Spinal cord (tissue), 10 donors: ENCODE measurements at places on chromosomes 3 and 15. TPM values are rescaled to one million over a fixed set of nuclear protein-coding genes. Genes with fewer than 3 reads are reported as not detected.

TMC3 gene
- total RNA-seq, result 0.69 TPM

KCNAB1 gene
- 10.1 TPM for total RNA-seq

MCF2L2 gene
- total RNA-seq, result 9.6 TPM

SH3GL3 gene
- 105 TPM for total RNA-seq

LARP6 gene
- 32.6 TPM for total RNA-seq

GP9 gene
- 0.72 TPM for total RNA-seq

ARHGEF3 gene
- total RNA-seq, result 25.9 TPM

GRCh38 chr3:159080256-159080655 is 278.4 kb downstream of the MFSD1 start:
- no peak for DNase-seq

DNA sequence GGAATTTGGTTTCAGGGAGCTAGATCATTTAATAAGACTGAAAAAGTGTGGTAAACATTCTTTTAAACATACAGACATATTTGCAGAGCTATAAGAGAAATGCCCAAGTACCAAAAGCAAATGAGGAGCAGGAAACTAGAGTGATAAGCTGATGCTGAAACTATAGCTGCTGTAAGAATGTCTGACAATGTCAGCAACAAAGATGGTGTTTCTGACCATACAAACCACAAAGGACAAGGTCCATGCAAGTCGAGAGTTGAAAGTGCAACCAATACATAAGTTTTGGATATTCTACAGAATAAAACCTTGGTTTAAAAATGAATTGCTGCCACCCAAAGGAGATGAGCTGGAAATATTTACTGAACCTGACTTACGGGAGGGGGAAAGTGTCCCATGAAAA is 610.2 kb downstream of the TBL1XR1 start:
- no peak for DNase-seq

DNA sequence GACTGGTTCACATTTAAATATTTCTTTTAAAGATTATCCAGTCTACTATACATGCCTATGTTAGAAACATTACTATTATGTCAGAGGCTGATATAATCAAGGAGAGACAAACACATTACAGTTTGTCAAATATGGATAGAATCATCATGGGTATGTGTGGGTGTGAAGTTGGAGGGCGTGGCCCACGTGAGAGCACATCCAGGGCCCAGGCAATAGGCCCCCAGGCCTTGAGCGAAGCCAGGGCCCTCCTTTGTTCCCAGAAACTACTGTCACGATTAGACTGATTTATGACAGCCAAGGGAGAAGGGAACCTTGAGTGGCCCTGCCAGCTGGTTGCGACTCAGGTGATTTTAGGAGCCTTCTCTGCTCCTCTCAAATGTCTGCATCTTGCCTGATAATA is 26.9 kb upstream of the LDHAL6B start:
- no peak for DNase-seq

GRCh38 chr3:17301271-17301670 is 416.5 kb downstream of the PLCL2 start:
- DNase-seq, result no peak

DNA sequence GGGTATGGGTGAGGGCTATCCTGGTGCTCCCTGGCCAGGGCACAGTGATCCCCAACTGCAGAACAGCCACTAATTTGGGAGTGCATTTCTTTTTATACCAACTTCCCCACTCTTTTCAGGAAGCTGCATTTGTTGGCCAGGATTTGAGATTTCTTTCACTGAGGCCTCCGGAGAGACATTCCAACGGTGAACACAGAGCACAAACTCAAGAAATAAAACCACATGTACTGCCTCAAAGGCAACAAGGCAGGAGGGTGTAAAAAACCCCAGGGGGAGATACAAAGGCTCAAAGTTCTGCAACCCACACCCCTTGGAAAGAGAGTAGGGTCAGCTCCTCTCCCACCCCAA is 65.3 kb downstream of the CPN2 start:
- no peak for DNase-seq

DNA sequence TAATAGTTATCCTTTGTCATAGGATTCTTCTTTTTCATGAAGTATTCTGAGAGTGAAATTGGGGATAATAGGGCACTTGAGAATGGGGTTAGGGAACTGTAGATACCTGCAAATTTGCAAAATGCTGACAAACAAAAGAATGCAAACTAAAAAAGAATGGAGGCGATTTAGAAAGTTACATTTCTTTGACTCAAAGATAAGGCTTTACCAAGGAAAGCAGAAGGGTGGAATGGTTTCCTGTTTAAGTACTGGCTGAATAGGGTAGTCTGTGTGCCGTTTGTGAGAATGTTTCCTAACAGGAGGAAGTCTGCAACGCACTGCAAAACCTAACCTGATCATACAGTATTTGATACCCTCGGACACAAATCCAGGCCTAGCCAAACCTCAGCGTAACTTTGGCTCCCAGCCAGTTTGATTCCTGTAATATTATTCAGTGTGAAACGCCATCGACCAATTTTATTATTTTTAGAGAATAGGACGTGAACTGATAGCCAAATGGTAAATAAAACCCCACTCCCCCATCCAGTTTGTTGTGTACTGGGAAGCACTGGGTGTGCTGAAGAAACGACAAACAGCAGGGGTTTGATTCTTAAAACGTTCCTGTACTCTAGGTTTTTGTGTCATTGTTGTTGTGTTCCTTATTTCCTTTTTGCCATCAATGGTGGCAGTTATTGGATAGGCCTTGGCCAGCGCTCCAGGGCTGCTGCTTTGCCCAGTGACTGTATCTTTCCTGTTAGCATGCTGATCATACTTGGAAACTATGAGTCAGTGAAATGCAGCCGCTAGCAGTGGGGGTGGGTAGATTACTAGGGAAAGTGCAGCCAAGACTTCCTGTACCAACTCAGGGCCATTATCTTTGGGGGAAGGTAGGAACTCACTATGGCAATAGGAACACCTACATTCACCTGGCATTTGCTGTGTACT is 148.0 kb upstream of the TBL1XR1 start:
- no peak for DNase-seq

DNA sequence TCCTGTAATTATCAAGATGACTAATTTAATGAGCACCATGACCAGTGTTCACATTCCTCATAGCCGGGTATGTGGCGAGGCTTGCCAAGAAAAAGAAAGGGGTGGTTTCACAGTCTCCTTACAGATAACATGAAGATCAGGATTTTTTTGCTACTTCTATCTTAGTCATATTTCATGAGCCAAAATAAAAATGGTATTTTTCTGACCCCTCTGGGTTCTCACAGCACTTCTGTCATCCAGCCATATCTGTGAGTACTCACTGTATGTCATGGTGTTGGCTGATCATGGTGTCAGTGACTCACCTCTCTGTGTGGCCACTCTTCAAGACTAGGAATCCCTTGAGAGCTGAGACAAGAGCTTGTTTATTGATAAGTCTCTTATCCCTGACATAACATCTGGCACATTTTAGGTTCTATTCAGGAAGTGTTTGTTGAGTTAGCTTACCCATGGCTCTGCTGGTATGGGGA is 130.5 kb upstream of the LMCD1 start:
- DNase-seq, result no peak

GRCh38 chr15:88695101-88695500 is 56.3 kb downstream of the ISG20 start:
- DNase-seq, result no peak

GRCh38 chr3:114060906-114061655 is 4.5 kb downstream of the QTRT2 start:
- DNase-seq, result no peak

DNA sequence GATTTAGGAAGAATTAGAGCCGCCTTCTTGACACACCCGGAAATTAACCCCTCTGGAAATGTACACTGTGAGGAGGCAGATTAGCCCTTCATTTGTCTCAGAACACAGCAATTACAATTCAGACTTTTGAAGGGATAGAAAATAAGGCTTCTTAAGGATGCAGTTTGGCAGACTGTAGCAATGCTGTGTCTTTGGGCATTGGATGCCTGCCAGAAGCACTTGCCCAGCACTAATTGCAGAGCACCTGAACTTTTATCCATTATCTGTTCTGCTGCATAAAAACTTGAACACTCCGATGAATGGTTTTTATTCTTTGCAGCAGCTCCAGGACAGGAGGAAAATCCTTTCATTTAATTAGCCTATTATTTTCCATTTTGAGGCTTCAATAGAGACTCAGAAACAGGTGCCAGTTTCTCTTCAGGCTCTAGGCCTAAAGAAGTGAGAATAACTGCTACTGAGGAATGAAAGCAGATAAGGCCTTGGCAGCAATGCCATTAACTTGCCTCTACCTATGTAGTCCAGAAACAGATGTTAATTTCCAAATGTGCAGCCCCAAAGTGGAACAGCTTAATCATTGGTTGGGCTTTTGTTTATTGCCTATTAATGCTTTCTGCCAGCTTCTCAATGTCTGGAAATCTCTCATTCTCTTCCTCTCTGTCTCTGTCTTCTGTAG is 418.5 kb downstream of the NSUN3 start:
- DNase-seq, result peak; percentile 54

- no peak for DNase-seq
Observed at GRCh38 chr3:43766672-43767465, 76.1 kb downstream of the ABHD5 start.

- no peak for DNase-seq
Observed at GRCh38 chr3:128610451-128611070, 40.1 kb downstream of the RPN1 start.

DNA sequence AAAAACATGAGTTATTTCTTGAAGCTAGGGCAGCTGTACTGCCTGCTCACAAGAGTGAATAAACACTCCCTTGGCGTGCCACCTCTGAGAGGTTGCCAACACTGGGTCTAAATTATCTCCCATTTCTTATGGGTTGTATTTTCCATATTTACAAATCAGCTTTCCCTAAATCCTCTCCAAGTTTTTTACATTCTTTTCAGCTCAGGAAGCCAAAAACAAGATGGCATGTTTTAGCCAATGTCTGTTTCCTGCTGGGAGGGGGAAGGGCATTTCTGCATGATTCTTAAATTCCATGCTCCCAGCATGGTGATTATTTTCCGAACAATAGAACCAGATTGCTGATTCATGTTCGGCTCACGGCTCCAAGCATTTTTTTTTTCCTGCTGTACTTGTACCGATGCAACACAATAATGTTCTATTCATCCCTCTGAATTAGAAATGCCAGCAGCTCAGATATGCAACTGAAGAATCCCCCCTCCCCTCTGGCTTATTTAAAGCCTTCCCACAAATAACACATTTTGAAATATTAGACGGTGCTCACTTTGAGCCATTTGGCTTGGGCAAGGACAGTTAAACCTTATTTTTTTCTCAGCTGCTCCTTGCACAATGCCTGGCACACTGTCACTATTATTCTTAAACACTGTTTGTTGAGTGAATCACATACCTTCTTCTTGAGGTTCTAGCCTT is 252.5 kb downstream of the THRB start:
- DNase-seq, result peak; percentile 94

- peak; percentile 35 for DNase-seq
Observed at GRCh38 chr3:42036483-42036823, 54.7 kb upstream of the TRAK1 start.

GRCh38 chr3:109963831-109964230 is 626.5 kb upstream of the DPPA4 start:
- DNase-seq, result no peak

DNA sequence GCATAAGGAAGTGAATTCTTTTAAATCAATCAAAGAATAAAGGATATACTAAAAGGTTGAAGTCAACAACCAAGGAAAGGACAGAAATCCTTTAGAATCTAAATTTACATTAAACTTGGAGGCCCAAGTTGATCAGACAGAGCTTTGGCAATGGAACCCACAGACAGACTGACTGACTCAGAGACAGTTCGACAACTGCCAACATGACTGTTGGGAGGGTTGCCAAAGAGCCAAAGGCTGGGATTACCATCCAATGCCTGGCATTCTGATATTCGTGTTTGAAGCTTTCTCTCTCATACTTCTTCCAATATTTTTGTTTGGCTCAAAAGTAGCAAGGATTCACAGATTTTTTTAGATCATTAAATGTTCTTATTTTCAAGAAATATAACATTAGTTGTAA is 406.1 kb downstream of the PLCL2 start:
- no peak for DNase-seq
